ENCODE measurements at places on chromosomes 11 and 22.
A peak's percentile ranks its signal among the peaks of the same experiment; 100 is the strongest.

DNA sequence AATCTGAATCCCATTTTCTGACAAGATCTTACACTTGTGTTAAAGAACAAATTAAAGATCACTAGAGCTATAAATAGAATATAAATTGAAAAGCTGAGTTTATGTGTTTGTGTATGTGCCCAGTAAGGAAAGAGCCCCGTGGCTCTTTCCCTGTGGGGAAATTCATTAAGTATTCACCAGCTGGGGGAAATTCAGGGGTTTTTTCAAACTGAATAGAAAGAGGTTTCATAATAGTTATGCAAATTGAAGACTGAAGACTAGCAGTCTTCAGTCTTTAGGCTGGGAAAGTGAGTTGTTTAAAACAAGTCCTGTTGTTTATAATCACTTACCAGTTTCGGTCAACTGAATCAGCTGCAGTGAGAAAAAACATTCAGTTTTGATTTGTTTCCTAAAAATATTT is 11.3 kb upstream of the MS4A7 start:
- no peak for DNase-seq

DNA sequence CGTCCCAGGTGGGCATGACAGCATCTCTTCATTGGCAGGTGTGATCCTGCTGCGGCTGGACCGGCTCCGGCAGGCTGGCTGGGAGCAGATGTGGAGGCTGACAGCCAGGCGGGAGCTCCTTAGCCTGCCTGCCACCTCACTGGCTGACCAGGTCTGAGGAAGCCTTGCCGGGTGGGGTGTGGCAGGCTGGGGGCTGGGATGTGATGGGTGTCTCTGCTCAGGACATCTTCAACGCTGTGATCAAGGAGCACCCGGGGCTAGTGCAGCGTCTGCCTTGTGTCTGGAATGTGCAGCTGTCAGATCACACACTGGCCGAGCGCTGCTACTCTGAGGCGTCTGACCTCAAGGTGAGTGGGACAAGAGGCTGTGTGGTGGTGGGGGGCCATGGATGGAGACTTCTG is 3.5 kb downstream of the LARGE2 start:
- no peak for DNase-seq

- DNase-seq, result no peak
Measured at GRCh38 chr11:34284156-34284555, 73.7 kb downstream of the ABTB2 start.

DNA sequence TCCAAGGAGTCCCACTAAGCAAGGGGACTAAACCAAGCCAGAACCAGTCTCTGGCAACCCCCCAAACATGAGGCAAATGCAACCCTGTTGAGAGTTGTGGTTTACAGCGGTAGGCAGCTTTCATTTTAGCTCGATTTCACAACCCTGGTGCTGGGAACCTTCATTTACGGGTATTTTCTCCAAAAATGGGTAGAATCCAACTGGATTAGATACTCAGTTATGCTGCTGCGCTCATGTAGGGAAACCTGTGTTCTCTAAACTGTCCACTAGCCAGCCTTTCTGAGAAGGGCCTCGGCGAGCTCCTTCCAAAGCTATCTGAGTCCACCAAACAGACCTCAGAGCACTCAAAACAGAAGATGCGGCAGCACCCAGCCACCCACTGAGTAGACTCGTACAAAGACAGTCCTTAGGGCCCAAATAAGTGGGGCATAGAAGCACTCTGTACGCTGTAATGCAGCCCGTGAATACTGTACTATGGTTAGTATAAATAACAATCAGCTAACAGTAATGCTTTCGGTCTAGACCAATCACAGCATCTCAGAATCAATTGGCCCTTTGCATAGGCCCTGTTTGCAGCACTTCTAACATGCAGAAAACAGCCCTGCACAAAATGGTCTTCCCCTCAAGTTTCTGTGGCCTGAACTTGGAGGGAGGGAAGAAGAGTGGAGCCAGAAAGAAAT is 104.7 kb downstream of the ETS1 start:
- DNase-seq, result no peak

GRCh38 chr22:17742527-17742902 is 31.8 kb downstream of the BID start:
- DNase-seq, result peak; percentile 26

GRCh38 chr11:79081471-79082031 is 359.3 kb downstream of the TENM4 start:
- DNase-seq, result no peak

DNA sequence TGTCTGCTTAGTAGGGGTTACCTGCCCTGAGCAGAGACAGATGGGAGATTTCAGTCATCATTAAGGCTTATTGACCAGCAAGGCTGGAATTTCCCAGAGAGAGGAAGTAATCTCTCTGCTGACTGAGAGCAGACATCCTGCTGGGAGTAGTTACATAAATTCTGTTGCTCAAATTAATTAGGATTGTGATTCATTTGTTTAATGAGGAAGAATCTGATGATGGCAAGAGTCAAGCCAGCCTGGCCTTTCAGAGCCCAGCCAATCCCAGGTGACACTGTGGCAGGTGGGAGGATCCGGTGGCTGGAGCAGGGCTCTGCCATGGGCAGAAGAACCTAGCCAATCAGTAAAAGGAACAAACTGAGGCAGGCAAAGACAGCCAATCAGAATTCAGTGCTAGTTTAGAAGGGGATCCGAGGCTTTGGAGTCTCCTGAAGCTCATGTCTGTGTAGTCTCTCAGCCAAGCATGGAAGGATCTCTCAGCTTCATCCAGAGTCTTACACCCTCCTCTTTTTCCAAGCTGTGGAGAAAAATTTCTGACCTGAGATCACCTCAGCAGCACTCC is 61.2 kb upstream of the CHST1 start:
- no peak for DNase-seq

DNA sequence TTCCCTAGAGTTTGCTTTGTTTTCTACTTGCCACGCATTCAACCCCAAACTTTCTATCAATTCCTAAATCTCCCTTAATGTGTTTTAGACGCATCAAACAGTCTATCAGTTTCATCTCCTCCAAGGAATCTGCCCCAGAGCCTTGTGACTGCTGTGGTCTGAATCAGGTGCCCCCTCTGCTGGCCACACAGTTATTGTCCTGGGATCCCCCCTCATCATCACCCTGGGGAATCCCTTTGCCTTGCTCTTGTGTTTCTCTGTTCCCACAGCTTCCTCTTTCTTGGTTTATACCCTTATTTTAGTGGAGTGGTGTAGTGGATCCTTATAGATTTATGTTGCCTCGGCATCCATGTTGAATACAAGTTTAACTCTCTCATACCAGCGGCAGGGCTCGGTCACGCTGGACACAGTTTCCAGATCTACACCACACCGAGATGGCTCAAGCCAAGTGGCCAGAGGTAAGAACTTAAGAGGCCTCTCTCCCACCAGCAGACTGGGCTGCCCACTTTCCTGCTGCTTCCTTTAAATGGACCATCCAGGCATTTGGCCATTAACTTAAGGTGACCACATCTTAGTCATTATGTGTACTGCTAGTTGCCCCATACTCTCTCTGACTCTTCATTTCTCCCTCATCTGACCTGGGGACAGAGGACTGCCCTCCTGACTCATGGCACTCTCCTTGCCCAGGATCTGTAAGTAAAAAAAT is 8.2 kb downstream of the UPB1 start:
- peak; percentile 10 for DNase-seq

DNA sequence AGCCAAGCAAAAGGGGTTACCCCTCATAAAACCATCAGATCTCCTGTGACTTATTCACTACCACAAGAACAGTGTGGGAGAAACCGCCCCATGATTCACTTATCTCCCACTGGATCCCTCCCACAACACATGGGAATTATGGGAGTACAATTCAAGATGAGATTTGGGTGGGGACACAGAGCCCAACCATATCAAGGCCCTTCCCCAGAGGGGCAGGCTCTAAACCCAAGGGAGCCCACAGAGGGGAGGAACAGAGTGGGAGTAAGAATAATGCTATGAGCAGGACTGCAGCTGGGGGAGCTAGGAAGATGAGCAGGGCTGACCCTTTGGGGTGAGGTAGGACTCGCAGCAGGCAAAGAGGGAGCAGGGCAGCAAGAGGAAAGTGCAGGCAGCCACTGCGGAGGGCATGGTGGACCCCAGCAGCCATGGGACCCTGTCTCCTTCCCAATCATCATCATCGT is 59.3 kb downstream of the CD82 start:
- no peak for DNase-seq

DNA sequence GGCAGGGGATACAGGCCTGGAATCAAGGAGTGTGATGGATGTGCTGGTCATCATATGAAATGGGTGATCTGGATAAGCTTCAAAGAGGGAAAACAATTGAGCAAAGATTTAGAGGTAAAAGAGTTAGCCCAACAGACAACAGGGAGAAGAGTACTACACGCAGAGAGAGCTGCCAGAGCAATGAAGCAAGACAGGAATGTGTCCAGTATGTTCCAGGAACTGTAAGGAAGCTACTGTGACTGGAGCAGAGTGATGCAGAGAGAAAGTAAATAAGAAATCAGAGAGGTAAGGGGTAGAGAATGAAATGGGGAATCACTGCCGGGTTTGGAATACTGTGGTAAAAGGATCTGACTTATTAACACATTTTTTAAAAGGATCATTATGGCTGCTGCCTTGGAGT is 255.1 kb downstream of the DCDC1 start:
- no peak for DNase-seq

DNA sequence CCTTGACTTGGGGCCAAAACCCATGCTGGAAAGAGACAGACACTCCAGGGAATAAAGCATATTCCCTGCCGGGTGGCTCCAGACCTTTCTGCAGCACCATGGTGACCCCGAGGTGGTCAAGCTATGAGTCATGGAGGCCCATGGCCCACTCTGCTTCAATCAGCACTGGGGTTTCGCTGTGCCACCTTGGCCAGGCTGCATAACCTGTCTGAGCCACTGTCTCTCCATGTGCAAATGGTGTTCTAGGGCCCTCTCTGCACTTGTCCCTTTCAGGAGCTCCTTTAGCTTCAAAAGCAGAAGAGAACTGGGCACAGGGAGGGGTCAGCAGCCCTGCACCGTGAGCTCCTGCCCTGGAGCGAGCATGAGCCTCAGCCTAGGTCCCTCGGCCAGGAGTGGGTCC is 410.1 kb downstream of the SHANK2 start:
- DNase-seq, result no peak

- DNase-seq, result peak; percentile 29
Measured at GRCh38 chr11:8192016-8192895, 23.4 kb upstream of the RIC3 start.

GRCh38 chr22:37309211-37310074 is 27.1 kb downstream of the CYTH4 start:
- DNase-seq, result no peak

GRCh38 chr11:87260811-87261210 is 223.1 kb downstream of the TMEM135 start:
- no peak for DNase-seq

GRCh38 chr11:93852242-93852641 is 1.8 kb upstream of the VSTM5 start:
- DNase-seq, result no peak

DNA sequence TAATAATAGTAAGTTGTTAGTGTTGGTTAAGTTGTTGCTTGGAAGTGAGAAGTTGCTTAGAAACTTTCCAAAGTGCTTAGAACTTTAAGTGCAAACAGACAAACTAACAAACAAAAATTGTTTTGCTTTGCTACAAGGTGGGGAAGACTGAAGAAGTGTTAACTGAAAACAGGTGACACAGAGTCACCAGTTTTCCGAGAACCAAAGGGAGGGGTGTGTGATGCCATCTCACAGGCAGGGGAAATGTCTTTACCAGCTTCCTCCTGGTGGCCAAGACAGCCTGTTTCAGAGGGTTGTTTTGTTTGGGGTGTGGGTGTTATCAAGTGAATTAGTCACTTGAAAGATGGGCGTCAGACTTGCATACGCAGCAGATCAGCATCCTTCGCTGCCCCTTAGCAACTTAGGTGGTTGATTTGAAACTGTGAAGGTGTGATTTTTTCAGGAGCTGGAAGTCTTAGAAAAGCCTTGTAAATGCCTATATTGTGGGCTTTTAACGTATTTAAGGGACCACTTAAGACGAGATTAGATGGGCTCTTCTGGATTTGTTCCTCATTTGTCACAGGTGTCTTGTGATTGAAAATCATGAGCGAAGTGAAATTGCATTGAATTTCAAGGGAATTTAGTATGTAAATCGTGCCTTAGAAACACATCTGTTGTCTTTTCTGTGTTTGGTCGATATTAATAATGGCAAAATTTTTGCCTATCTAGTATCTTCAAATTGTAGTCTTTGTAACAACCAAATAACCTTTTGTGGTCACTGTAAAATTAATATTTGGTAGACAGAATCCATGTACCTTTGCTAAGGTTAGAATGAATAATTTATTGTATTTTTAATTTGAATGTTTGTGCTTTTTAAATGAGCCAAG is 2.7 kb downstream of the NEAT1 start:
- DNase-seq, result peak; percentile 73

- DNase-seq, result no peak
Measured at GRCh38 chr11:82909015-82909640, 7.6 kb downstream of the DDIAS start.

DNA sequence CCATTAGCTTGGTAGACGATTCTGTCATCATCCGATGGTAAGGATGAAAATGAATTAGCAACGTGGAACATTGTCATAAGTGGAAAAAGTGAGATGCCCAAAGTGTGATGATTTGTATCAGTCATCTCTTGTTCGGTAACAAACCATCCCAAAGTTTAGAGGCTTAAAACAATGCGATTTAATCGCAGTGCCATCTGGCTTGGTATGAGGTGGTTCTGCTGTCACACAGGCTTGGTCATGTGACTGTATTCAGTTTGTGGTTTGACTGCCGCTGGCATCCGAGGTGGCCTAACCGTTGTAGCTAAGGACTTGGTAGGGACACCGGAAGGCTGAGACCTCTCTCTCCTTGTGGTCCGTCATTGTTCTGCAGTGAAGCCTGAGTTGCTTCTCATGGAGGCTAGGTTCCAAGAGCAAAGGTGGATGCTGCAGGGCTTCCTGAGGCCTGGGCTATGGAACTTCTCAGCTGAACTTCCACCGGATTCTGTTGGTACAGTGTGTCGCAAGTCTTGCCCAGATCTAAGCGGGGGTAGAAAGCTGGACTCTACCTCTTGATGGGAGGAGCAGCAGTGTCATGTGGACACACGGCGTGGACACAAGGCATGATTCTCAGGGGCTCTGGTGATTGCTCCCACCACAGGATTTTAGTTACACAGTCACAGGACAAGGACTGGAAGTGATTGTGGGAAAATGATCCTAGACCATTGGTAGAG is 36.3 kb downstream of the BCR start:
- no peak for DNase-seq

DNA sequence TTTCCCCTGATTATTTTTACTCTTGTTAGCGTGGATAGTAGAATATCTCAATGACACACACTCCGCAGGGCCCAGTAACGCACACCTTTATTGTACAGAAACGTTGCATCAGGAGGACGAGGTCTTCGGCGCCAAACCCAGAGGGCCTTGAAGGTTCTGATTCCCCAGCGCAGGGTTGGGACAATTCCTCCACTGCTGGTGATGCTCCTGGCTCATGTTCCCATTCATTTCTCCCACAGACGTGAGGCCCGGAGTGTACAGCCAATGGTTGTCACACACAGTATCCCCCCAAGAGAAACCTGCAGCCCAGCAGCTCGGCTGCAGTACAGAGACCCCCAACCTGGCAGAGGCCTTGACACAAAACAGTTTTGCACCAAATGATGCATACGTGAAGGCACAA is 6.1 kb upstream of the ANO1 start:
- no peak for DNase-seq

DNA sequence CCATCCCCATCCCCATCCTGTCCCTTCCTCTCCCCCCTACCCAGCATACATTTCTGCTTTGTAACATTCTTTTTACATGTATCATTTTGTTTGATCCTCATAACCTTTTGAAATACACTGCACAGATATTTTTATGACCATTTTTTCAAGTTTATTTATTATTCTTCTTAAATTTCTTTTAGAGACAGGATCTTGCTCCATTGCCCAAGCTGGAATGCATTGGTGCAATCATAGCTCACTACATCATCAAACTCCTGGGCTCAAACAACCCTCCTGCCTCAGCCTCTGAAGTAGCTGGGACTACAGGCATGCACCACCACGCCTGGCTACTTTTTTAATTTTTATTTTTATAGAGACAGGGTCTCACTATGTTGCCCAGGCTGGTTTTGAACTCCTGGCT is 99.4 kb upstream of the AKIP1 start:
- no peak for DNase-seq

Measured in NCI-H226 (cell line).